ENCODE measurements at places on chromosomes 16 and 17. TPM values are rescaled to one million over a fixed set of nuclear protein-coding genes. Genes with fewer than 3 reads are reported as not detected.

- no peak for DNase-seq
Observed at GRCh38 chr16:87411375-87412271, 19.5 kb downstream of the MAP1LC3B start.

GRCh38 chr17:1532836-1533602 is 16.6 kb upstream of the INPP5K start:
- DNase-seq = no peak

- DNase-seq = peak; percentile 84
Observed at GRCh38 chr17:60600490-60601446, 775 bp downstream of the PPM1D start.

DNA sequence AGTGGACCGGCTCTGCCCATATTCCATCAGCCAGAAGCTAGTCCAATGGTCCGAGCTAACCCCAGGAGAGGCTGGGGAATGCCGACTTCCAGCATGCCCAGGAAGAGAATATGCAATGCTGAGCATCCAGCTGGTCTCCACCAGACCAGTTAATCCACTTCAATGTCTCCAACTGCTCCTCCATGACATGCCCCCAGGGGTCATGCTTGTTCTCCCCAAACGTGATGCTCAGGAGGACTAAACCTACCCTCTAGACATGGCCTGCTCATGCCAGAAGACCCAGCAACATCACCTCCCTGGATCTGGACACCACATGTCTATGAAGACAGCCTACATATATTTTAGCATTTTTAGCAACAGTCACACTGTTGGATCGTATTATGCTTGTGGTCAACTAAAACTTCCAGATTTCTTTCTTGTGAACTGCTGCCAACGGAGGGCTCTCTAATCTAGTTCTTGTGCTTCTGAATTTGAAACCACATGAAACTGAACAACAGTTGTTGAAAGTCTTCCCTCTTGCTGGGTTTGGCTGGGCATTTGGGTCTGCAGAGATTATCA is 245.1 kb downstream of the SOX9 start:
- no peak for DNase-seq

The NHERF2 gene
- 405 TPM for polyA plus RNA-seq

DNA sequence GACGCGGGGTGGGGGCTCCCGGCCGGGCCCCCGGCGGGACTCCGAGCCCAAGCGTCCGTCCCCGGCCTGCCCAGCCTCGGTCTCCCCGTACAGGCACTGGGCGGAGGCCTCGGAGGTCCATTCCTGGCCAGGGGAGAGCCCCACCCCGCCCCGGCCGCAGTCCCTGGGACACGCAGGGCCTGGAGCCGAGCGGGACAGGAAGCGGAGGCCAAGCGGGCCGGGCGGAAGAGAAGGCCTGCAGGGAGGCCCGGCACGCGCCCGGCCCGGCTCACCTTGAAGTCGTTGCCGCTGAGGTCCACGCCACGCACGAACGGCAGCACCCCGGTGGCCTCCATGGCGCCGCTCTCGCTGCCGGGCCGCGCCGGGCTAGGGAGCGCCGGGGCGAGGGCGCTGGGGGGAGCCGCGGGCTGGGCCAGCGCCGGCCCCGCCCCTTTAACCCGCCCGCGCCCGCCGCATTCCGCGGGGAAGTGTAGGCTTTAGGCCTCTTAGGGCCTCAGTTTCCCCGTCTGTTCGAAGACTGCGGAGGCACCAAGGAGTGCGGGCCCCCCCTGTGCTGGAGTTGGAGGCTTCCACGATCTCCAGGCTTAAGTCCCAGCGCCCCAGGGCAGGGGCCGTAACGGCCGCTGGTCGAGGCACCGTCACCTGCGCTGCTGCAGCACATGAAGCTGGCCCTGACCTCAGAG is at the start of gene FLII:
FLII (minus strand) TSS at position 383 of the 683 bp plus-strand sequence; CDS start at position 335, 48 bp downstream.
- peak; percentile 75 for DNase-seq

The NDUFAF8 gene
- polyA plus RNA-seq = 134 TPM

DNA sequence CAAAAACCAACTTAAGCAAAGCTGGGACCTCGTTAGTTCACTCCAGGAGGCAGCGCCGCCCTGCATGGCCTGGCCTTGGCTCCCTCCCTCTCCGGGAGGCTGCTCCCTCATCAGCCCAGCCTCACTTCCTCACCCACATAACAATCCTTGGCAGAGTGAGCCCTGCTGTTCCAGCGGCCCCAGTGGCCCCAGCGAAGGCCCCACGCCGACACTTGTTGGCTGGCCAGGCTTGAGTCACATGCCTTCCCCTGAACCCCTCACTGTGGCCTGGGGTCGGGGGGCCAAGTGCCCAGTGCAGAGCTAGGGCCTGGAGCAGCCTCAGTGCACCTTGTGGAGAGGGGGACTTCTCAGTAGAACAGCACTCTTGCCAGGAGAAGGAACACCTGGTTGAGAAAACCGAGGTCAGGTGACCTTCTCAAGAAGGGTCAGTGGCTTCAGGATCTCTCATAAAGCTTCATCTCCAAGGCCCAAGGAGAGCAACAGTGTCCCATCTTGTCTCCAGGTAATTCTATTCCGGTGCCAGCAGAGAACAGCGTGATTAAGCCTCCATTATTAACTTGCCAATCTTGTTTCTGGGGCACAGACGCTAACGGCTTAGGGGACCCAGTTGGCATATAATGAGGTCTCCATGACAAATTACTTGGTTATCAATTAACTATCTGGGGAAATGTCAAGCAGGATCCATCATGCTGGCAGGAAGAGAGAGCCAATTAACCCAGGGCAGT is 26.8 kb downstream of the ENDOV start:
- no peak for DNase-seq

DNA sequence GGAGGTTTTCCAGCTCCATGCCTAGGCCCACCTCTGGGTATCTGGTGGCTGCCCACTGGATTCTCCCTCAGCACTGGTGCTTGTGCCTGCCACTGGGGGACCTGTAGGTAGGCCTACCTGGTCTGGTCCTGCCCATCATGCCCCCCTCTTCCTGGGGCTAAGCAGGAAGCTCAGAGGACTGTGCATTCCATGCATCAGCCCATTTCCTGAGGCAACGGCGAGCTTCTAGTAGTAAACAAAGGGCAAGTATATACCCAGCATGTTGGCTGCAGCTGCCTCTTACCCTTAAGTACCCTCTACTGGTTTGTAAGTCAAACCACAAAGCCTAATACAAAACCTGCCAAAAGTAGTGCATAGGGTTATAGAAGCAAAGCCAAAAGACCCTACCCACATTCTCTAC is 37.5 kb downstream of the SDR42E1 start:
- no peak for DNase-seq

DNA sequence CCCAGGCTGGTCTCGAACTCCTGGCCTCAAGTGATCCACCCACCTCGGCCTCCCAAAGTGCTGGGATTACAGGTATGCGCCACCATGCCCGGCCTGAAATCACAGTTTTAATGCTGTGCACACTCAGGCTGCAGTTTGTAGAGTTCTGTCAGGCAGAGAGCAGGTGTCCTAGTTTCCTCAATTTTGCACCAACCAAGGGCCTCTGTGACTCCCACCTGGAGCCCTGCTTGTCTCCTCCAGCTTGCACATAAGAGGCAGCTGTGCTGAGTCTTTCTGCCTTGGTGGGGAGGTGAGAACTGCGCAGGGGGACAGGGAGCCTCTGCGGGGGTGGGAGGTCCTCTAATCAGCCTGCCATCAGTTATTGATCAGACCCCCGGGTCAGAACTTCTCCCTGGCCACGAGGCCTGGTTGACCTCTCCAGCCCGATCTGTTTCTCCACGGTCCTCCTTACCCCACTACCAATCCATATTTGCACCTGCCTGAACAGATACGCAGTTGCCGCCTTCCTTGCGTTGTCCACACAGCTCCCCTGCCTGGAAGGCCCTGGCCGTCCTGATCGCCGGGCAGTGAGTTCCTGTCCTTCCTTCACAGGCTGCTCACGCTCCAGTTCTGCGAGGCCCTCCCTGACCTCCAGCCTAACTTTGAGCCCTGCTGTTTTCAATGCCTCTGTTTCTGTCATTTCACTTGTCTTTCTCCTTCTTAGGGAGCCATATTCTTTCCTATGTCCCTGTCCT is 48.1 kb upstream of the SIAH1 start:
- DNase-seq = no peak

DNA sequence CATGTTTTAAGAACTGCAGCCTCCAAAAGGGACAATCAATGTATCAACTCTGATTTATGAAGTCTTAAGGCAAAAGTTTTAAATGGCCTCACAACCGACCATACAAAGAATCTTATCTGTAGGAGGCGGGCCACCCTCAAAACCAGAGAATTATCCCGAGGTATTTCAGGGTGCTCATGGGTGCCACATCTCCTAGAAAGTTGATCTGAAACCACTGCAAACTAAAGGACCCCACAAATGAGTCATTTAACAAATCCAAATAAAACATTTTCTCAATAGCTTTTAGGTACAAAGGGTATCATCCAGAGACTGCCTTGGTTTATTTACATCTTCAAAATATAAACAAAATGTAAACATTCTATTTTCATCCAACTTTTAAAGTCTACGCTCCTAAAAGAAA is 6.8 kb downstream of the ERN1 start:
- DNase-seq = no peak

DNA sequence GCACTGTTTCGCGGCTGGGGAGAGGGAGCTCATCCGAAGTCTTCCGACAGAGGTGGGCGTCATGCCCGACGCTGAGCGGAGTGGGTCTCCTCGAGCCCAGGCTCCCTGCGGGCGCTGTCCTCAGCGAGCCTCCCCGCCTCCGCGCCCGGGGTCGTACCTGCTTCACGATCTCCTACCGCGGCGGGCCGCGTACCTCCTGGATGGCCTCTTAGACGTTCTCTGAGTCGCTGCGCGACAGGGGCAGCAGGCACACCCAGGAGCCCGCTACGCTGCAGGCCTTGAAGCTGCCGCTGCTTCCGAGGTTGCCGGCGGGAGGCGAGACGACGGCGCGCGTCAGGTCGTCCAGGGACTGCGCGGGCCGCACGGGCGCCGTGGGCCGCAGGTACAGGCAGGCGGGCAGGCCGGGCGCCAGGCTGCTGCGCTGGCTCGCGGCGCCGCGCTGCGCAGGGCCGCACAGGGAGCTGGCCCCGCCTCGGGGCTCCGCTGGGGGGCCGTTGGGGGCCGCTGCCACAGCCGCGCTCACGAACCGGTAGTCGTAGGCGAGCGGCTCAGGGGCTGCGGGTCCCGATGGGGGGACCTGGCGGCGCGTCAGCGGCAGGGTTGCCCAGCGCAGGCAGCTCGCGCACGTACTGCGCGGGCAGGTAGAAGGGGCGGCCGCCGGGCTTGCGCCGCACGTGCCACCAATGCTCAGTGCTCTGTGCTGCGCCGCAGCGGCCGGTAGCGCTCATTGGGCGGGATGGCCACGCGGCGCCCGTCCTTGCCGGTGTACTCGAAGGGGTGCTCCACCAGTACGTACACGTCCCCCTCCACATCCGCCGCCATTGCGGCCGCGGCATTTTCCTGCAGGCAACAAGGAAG is 116.4 kb upstream of the SMURF2 start:
- peak; percentile 35 for DNase-seq

The SCGB1C2 gene
- polyA plus RNA-seq = not detected

- DNase-seq = no peak
Observed at GRCh38 chr16:55326261-55327092, 2.5 kb downstream of the IRX6 start.

GRCh38 chr16:89400740-89401139 is 89.6 kb downstream of the ANKRD11 start:
- DNase-seq = no peak

DNA sequence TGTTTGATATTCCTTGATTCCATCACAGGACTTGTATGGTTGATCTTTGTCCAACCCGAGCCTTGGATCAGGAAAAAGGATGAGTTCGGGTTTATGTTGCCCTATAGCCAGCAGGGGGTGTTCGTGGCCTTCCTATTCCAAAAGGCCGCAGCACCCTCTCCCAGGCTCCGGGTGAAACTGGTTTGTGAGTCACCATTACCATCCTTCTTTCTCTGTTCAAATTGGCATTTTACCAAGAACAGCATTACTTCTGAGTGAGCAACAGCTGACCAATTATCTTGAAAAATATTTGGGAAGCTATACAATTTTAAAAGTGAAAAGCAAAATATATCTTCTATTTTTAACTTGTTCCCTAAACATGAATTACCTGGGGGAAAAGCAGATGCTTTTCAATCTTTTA is 24.3 kb upstream of the KRT20 start:
- DNase-seq = peak; percentile 93

The OR3A3 gene
- polyA plus RNA-seq = not detected

DNA sequence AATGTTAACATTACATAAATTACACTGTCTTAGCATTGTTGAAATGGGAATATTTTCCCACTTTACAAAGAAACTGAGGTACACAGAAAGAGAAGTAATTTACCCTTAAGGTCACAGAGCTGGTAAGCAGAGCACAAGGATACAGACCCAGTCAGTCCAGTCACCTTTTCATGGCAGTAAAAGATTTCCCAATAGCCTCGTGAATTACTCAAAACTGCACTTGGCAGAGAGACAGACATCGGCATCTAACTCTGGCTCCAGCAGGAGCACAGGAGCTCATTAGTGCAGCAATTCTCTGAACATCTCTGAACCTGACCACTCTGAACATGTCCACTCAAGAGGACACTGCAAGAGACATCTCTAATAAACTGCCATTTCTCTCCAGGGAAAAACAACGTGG is 3.1 kb downstream of the TEX2 start:
- DNase-seq = no peak

The CIAPIN1 gene
- 56.3 TPM for polyA plus RNA-seq

The C17orf67 gene
- polyA plus RNA-seq = 0.69 TPM

The KCNH4 gene
- not detected for polyA plus RNA-seq

- DNase-seq = no peak
Observed at GRCh38 chr16:6428861-6429260, 903.8 kb upstream of the RBFOX1 start.

DNA sequence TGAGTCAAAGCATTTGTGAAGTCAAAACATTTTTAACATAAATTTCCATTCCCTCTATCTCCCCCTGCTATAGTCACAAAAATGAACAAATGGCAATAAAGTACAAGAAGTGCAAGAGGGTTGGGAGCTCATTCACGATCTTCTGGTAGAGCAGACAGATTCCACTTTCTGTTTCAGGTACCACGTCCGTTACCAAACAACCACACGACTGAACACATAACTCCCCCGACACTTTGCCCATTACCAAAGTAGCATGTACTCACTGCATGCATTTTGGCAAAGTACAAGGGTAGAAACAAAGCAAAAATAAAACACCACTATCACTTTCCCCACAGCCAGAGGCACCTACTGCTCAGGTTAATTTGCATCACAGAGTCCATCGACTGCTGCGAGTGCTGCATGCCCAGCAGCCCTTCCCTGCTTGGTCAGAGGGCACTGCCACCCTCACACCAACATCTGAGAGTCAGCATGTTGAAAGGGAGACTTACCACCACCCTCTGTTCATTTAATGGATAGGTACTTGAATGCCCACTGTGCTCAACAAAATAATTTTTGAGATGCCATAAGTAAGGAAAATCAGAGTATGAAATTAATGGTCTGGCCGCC is 150.3 kb upstream of the AXIN2 start:
- DNase-seq = no peak
